ENCODE measurements at places on chromosomes 6 and 20.

- no peak for DNase-seq
Measured at GRCh38 chr6:45815466-45816125, 200.1 kb downstream of the CLIC5 start.

- DNase-seq: no peak
Measured at GRCh38 chr6:79146421-79146820, 68.4 kb upstream of the PHIP start.

GRCh38 chr6:117409420-117409819 lies 16.3 kb downstream of the ROS1 start:
- no peak for DNase-seq

DNA sequence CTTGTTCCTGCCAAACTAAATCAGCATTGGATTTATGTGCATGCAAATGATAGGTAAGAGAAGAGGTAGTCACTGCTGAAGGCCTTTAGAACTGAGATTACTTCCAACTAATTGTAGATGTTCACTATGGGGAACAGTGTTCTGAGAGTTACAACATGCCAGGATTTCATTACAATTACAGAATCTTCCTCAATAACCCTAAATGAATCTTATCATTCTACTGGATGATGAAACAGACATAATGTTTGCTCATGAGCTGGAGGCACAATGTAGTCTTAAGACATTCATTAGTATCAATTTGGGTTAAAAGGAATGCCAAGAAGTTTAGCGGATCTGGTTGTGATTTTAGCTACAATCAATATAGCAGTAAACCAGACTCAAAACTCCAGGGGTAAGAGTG lies 248.9 kb upstream of the THEMIS start:
- DNase-seq: no peak

DNA sequence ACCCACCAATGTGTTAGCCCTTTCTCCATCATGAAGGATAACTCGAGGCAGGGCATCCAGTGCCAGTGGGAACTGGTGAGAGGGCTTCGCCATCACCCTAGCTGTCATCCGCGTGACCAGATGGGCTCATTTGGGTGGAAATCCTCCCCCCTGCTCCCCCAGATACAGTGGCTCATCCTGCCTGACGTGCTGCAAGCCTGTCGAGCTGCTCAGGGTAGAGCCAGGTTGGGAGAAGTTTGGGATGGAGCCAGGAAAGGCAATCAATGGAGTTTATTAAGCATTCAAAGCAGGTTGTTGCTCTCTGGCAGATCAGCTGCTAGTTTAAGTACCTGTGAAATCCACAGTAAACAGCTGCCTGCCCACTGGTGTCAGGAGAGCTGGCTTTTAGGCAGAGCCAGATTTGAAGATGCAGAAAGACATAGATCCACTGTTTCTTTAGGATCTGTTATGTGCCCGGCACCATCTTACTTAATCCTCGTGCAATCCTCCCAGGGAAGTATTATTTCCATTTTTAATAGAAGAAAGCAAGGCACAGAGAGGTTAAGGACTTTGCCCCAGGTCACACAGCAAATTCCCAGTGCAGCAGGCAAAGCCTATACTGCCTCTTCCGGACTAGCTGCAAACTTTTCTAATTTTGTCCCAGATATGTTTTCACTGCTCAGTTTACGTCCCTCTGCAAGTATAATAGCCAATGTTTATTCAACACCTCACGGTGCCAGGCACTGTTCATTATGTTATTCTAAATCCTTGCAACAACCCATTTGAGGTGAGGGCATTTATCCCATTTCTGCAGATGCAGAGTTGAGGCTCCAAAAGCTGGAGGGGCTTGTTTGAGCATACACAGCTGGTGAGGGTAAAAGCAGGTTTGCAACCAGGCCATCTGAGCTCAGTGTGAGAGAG lies 54.1 kb upstream of the KCNG1 start:
- DNase-seq: no peak

DNA sequence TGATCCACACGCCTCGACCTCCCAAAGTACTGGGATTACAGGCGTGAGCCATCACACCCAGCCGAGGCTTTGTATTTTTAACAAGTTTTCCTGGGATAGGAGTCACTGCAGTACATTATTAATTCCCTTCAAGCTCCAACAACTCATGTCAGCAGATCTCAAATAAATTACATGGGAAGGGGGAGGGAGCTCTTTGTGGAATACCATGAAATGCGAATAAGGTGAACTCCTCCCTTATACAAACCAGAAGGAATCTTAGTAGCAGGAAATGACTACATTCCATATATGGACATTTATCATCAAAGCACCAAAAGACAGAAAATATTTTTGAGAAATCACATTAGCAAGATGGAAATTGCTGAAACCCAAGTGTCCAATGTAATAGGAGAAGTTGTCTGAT lies 2.9 kb downstream of the GSS start:
- no peak for DNase-seq

- no peak for DNase-seq
Measured at GRCh38 chr6:89642956-89643355, 4.4 kb upstream of the LYRM2 start.

GRCh38 chr6:33716890-33717632 lies 5.6 kb upstream of the UQCC2 start:
- DNase-seq: no peak

DNA sequence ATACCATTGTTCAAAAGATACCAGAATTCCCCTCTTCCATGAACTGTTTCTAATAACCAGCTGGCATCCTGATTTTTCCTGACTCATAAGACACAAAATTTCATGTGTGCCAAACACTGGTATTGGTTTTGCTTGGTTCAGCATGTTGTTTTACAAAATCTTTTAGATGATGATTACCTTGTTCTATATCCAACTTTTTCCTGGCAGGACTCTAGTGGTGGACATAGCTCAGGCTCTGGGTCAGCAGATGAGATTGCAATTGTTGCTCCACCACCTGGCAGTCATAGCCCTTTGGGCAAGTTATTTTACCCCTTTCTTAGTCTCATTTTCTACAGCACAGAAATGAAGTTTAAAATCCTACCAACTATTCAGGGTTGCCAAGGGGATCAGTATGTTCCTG lies 6.2 kb downstream of the TRIM38 start:
- DNase-seq: no peak

GRCh38 chr6:137878486-137879285 lies 11.6 kb downstream of the TNFAIP3 start:
- no peak for DNase-seq

DNA sequence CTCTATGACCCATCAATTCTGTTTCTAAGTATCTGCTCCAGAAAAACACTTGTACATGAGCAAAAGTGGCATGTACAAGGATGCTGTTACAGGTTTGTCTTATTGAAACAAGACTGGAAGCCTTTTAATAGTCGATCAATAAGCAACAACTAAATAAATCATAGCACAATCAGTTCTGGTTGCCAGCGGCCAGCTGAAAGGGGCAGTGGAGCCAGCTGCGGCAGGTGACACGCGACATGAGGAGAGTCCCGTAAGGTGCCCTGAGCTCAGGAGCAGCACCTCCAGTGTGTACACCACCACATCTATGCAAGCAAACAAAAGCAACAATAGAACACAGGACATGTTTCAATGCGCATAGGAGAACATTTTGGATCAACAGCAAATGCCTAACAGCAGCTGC lies 20.7 kb upstream of the NNAT start:
- no peak for DNase-seq

DNA sequence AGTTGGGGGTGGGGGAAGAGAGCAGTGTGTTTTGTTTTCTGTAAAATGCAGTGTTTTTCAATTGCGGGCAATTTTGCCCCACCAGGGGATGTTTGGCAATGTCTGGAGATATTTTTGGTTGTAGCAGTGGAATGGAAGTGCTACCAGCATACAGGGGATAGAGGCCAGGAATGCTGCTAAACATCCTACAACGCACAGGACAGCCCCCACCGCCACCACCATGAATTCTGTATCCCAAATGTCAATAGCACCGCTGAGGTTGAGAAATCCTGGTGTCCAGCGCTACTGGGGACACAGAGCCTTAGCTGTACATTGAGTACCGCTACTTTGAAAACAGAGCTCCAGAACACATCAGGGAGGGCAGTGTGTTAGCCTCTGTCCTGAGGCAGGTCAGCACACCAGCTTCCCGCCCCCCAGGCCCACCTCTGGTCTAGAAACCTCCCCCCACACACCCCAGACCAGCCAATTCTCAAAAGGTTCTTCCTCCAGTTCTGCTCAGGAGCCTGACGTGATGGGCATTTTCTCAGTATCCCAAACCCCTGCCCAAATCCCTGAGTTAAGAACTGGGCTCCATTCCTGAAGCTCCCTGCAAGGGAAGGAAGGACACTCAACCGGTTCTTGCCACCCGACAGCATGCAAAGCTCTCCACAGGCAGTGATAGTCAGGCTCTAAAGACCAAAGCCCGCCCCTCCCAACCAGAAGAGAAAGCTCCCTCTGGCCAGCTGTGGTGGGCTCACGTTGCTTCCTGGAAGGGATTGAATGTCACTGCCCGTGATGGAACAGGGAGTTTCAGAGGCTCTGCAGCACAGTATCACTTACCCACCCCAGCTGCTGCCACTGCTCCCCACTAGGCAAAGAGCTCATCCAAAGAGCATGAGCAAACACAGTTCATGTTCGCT lies 321.5 kb upstream of the JARID2 start:
- DNase-seq: no peak

GRCh38 chr20:11047559-11047958 lies 373.8 kb upstream of the JAG1 start:
- no peak for DNase-seq

GRCh38 chr6:69763763-69764162 lies 33.0 kb downstream of the LMBRD1 start:
- no peak for DNase-seq

DNA sequence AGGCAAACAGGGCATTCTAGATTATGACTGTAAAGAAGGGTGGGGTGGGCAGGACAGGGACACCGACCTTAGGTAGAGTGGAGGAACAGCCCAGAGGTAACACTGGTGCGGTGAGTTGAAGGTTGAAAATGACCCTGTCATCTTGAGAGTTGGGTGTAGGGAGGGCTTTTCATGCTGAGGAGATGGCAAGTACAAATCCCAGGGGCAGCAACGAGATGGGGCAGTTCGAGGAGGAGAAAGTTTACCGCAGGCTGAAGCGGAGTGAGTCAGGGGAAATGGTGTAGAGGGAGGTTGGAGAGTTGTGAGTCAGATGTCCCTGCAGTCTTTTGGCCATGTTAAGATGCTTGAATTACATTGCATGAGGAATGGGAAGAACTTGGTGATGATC lies 101.1 kb downstream of the HIVEP1 start:
- no peak for DNase-seq

GRCh38 chr6:80094017-80094416 lies 12.5 kb upstream of the BCKDHB start:
- no peak for DNase-seq

DNA sequence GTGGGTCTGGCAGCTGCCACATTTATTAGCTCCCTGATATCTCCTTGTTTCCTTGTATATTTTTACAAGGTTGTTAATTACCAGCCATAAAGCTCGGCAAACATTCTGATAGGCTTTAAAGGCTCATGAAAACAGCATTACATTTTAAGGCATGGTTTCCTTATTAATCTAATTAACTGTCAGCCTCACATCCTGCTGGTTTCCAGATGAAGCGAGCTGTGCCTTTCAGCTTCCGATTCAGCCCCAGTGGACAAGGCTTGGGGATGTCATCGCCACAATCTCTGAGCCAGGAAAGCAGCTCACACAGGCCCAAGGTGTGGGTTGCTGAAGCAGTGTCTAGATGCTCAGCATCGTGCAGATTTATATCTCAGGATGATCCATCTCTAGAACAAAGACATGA lies 66.0 kb upstream of the RALY start:
- no peak for DNase-seq

- no peak for DNase-seq
Measured at GRCh38 chr20:7716286-7716972, 223.8 kb downstream of the HAO1 start.

- DNase-seq: no peak
Measured at GRCh38 chr20:1003920-1004697, 2.0 kb upstream of the RSPO4 start.

GRCh38 chr6:111411978-111412566 lies 70.9 kb downstream of the REV3L start:
- no peak for DNase-seq
